IMR-90 (cell line): ENCODE measurements at places on chromosomes 1 and 21. TPM values are rescaled to one million over a fixed set of nuclear protein-coding genes. Genes with fewer than 3 reads are reported as not detected.

MRPS15 gene
- polyA plus RNA-seq = 66.0 and 77.9 TPM in 2 replicates

GBP7 gene
- polyA plus RNA-seq = not detected in 2 replicates

SPATA1 gene
- 0.56 TPM in 1 of 2 replicates, not detected in the other for polyA plus RNA-seq

LAMB3 gene
- 1.6 and 2.1 TPM in 2 replicates for polyA plus RNA-seq

CD1E gene
- not detected in 2 replicates for polyA plus RNA-seq
